ENCODE measurements at places on chromosomes 3 and 15.

GRCh38 chr3:6806991-6807390, 53.9 kb upstream of the GRM7 start:
- no peak for DNase-seq

DNA sequence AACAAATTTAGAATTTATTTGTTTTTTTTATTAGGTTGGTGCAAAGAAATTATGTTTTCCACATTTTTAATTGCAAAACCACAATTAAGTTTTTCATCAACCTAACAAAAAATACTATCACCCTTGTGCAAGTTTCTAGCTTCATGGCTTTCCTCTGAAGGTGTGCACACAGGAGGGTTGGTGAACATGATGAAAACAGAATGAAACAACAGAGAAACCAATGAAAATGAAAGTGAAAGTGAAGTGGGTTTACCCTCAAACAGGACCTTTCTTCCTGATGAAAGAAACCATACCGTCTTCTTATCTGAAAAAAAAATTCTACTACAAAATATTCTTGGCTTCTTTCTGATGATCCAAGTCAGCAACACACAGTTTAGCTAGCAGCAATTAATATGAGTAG, 71.9 kb upstream of the FEZF2 start:
- DNase-seq = no peak

- no peak for DNase-seq
Measured at GRCh38 chr3:186664506-186664905, 1.3 kb upstream of the HRG start.

DNA sequence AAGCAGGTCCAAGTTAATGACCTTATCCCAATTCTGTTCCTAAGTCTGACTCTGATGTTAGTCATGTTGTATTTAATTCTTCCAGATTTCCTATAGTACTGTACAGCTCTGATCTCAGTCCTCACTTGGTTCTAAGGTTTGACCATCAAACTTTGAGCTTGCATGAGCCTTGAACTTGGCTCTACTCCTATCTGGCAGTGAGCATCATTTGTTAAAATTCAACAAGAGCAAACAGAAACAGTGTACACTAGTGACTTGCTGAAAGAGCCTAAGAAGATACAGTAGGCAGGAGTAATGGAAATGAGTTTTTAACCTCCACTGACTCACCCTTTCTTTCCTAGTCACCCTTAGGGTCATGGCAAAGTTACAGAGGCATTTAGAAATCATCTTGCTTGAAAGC, 451.1 kb upstream of the TPRG1 start:
- no peak for DNase-seq

DNA sequence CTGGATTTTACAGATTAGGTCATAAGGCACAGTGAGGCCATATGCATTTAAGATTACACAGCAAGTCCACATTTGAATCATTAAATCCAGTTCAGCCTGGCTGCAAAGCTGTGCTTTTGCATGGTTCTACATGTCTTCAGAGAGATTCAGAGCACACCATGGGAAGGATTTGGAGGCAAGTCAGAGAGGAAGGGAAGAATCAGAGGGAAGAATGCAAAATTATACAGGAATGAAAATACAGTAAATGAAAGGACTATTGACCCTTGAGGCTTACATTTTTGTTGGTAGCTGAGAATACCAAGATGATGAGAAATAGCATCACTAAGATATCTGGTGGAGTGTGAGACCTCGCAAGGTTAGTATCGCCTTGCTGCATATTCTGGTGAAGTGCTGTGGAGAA, 13.9 kb downstream of the FILIP1L start:
- DNase-seq = no peak

DNA sequence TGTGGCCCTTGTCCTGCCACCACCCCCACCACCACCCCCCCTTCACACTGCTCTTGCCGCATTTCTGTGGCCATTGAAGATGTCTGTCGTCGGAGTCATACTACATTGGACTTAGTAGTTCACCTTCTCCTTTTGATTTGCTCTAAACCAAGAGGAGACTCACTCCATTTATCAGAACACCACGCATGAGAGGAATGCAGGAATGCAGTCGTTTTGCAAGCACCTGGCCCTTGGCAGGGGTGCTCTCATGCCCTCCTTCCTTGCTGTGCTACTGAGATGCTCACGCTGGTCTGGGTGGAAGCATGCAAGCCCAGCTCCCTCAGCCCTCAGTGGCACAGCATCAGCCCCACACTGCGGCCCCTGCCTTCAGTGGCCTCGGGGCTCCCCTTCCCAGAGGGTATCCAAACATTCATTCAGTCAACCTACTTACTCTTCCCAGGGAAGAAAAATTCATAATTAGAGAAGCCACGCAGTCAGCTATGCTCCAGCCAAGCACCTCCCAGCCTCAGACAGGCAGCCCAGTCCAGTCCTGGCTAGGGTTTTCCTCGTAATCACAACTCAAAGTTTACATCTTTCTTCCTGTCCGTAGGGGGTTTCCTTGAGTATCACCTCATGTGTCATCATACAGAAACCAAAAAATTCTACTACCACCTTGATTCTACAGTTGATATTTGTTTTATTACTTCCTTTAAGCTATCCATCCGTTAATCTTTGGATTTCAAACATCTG, 520.0 kb downstream of the GABRG3 start:
- DNase-seq = no peak

DNA sequence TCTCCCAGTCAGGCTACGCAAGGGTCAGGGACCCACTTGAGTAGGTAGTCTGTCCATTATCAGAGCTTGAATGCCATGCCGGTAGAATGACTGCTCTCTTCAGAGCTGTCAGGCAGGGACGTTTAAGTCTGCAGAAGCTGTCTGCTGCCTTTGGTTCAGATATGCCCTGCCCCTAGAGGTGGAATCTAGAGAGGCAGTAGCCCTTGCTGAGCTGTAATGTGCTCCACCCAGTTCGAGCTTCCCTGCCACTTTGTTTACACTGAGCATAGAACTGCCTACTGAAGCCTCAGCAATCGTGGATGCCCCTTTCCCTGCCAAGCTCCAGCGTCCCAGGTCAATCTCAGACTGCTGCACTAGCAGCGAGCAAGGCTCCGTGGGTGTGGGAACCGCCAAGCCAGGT, 57.5 kb upstream of the SETMAR start:
- no peak for DNase-seq

- no peak for DNase-seq
Measured at GRCh38 chr15:72105111-72105510, 12.8 kb downstream of the MYO9A start.

GRCh38 chr15:42159381-42160015, 3.1 kb upstream of the PLA2G4F start:
- no peak for DNase-seq

GRCh38 chr3:126449621-126450051, 26.1 kb downstream of the ZXDC start:
- DNase-seq = no peak

GRCh38 chr3:65411367-65411766, 627.4 kb downstream of the MAGI1 start:
- DNase-seq = no peak
